CD14-positive monocyte (primary cell): ENCODE measurements at places on chromosomes 6 and 20.

- no peak overlapping the region for H3K27ac ChIP-seq
- no peaks in the 10 kb centered on the region for H3K27me3 ChIP-seq
- no peaks in the 10 kb centered on the region for H3K36me3 ChIP-seq
- no peak overlapping the region for H3K4me3 ChIP-seq
- no peaks in the 10 kb centered on the region for H3K4me1 ChIP-seq
These were observed 330.1 kb downstream of the RIMS1 start for GRCh38 chr6:72216222-72217068.

- H3K4me1 ChIP-seq, result no peaks in the 10 kb centered on the region
- no peak overlapping the region for H3K27ac ChIP-seq
- no peaks in the 10 kb centered on the region for H3K27me3 ChIP-seq
- no peak overlapping the region for H3K4me3 ChIP-seq
- no peaks in the 10 kb centered on the region for H3K36me3 ChIP-seq
- no peak for DNase-seq
These were observed 19.5 kb upstream of the SIRT5 start for GRCh38 chr6:13554929-13555333.

- peak; percentile 94 for DNase-seq
These were observed 19.8 kb downstream of the SIRPD start for GRCh38 chr20:1537731-1538058.

DNA sequence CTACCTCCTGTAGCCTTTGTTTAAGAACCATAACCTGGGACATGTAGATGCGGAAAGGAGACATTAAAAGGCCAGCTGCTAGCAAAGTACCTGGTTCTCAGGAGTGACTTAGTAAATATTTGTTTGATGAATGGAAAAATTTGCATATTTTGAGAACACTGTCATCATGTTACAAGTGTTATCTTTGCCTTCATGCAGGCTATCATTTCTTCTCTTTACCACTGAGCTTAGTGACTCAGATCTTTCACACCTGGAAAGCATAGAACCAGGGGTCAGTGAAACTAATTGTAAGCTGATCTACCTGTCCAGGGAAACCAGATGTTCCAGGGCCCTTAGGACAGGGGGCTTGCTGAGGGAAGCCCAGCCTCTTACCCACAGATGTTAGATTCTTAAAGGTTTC lies 5.4 kb downstream of the ZFP57 start:
- no peak overlapping the region for H3K4me3 ChIP-seq
- no peak overlapping the region for H3K27ac ChIP-seq
- no peaks in the 10 kb centered on the region for H3K36me3 ChIP-seq
- DNase-seq, result no peak

GRCh38 chr20:9884666-9885065 lies 45.8 kb upstream of the PAK5 start:
- no peak overlapping the region for H3K4me3 ChIP-seq
- no peaks in the 10 kb centered on the region for H3K27me3 ChIP-seq
- H3K36me3 ChIP-seq, result no peaks in the 10 kb centered on the region
- no peak overlapping the region for H3K27ac ChIP-seq
- no peaks in the 10 kb centered on the region for H3K4me1 ChIP-seq

DNA sequence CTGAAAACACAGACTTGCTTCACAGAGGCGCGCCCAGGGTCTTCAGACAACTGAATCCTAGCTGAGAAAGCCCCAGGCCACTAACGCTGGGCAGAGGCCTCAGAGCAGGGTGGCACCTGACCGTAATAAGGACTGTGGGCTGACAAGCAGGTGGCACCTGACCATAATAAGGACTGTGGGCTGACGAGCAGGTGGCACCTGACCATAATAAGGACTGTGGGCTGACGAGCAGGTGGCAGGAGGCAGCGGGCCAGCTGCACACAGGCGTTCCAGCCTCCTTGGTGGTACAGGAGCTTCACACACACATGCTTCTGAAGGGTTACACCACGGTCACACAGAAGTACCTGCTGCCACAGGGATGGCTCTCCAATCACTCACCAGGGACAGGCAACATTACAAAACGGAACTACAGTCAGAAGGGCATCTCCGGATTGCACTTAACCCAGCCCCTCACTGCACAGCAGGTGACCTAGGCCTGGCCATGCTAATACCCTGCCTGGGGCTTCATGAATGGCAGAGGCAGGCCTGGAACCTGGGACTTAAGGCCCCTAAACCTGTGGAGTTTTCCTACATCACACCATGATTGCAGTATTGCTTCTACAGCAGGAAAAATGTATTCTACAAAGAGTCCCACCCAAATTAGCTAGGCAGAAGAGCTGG lies 50.8 kb downstream of the PSMG4 start:
- H3K27ac ChIP-seq, result no peak overlapping the region
- no peak overlapping the region for H3K4me3 ChIP-seq
- no peak for DNase-seq
- no peaks in the 10 kb centered on the region for H3K27me3 ChIP-seq
- H3K4me1 ChIP-seq, result no peaks in the 10 kb centered on the region
- no peaks in the 10 kb centered on the region for H3K36me3 ChIP-seq

- H3K27me3 ChIP-seq, result peaks cover 2% of the 10 kb centered on the region
These were observed 19.8 kb upstream of the TREM1 start for GRCh38 chr6:41306187-41306854.

DNA sequence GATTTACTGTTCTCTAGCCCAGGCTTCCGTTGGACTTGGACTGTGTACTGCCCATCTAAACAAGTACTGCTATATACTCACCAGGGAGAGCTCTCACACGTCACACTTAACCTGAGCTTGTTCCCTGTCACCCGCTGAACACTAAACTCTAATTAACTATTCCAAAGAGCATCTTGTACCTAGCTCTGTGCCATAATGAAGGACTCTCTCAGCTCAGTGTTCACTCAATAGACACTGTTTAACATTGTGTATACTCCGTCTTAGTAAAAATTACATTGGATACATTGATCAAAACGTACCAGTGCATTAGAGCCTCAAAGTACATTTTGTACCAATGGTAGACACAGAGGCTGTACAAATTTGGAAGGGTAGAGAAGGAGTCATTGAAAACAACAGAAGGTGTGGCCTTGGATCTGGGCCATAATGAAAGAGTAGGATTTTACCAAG lies 55.4 kb upstream of the EPHA7 start:
- H3K4me1 ChIP-seq, result no peaks in the 10 kb centered on the region
- H3K27ac ChIP-seq, result no peak overlapping the region
- DNase-seq, result no peak

GRCh38 chr6:106556368-106556960 lies 72.8 kb downstream of the RTN4IP1 start:
- H3K4me1 ChIP-seq, result peaks cover 24% of the 10 kb centered on the region
- no peak overlapping the region for H3K27ac ChIP-seq
- no peak for DNase-seq

DNA sequence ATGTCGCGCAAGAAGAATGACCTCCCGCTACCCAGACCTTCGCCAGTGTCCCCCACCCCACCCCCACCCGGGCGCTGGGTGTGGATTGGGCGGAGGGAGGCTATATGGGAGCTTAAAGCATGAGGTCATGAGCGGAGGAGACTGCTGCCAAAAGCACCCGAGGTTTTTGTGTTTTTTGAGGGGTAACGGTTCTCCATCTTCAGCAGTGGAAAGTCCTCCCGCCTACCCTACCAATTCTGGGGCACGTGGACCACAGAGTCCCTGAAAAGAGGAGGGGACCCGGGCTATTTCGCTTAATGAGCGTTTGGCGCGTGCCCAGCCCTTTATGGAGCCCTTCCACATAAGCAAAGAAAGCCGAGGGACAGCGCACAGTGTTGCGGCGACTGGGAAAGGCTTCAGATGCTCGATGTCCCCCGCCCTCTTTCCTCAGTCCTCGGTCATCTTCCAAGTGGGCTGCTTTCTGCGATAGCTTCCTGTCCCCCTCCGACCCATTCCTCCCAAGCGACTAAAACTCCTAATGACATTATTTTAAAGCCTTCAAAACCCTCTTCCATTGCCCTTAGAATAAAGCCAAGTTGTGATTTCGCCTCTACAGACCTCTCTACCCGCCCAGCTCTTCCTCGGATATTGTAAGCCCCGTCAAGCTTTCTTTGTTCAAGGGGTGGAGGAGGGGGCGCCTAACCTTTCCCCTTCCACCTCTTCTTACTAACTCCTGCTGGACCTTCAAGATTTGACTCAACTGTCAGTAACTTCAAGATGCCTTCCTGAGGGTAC lies 2.1 kb upstream of the TRERF1 start:
- no peaks in the 10 kb centered on the region for H3K36me3 ChIP-seq
- DNase-seq, result no peak
- H3K27ac ChIP-seq, result no peak overlapping the region
- peak overlapping the region; percentile 53 for H3K4me3 ChIP-seq
- H3K27me3 ChIP-seq, result peaks cover 4% of the 10 kb centered on the region

GRCh38 chr6:25898289-25898977 lies 24.4 kb upstream of the SLC17A3 start:
- no peaks in the 10 kb centered on the region for H3K27me3 ChIP-seq
- no peaks in the 10 kb centered on the region for H3K4me1 ChIP-seq
- DNase-seq, result no peak
- no peak overlapping the region for H3K27ac ChIP-seq
- H3K36me3 ChIP-seq, result no peaks in the 10 kb centered on the region

GRCh38 chr6:56518995-56519767 lies 123.5 kb downstream of the DST start:
- no peak overlapping the region for H3K27ac ChIP-seq
- DNase-seq, result no peak
- H3K4me1 ChIP-seq, result no peaks in the 10 kb centered on the region
- H3K27me3 ChIP-seq, result no peaks in the 10 kb centered on the region

GRCh38 chr6:2460216-2460745 lies 214.9 kb upstream of the GMDS start:
- no peak overlapping the region for H3K4me3 ChIP-seq
- no peak for DNase-seq
- H3K27me3 ChIP-seq, result no peaks in the 10 kb centered on the region
- H3K36me3 ChIP-seq, result no peaks in the 10 kb centered on the region

DNA sequence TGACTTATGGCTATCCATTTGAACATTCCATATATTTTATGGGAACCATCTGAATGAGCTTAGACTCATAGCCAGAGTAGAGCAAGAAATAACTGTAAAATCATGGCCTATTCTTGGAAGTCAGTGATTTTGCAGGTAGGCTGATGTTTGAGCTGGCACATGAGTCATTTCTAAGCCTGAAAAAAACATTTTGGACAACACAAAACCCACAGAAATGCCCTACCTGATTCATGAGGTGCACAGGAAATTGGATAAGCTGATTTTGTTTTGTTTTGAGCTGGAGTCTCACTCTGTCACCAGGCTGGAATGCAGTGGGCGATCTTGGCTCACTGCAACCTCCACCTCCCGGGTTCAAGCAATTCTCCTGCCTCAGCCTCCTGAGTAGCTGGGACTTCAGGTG lies 443.0 kb downstream of the PKHD1 start:
- no peak for DNase-seq
- H3K4me3 ChIP-seq, result no peak overlapping the region
- H3K27me3 ChIP-seq, result no peaks in the 10 kb centered on the region
- H3K27ac ChIP-seq, result no peak overlapping the region
- H3K4me1 ChIP-seq, result no peaks in the 10 kb centered on the region
- no peaks in the 10 kb centered on the region for H3K36me3 ChIP-seq

- H3K27ac ChIP-seq, result no peak overlapping the region
- no peaks in the 10 kb centered on the region for H3K36me3 ChIP-seq
- DNase-seq, result no peak
- H3K27me3 ChIP-seq, result peaks cover 14% of the 10 kb centered on the region
- no peak overlapping the region for H3K4me3 ChIP-seq
- no peaks in the 10 kb centered on the region for H3K4me1 ChIP-seq
These were observed 31.0 kb downstream of the KCNQ2 start for GRCh38 chr20:63441136-63442099.

GRCh38 chr6:30424549-30424948 lies 64.8 kb upstream of the HLA-E start:
- no peak overlapping the region for H3K27ac ChIP-seq
- no peak for DNase-seq
- no peak overlapping the region for H3K4me3 ChIP-seq
- peaks cover 41% of the 10 kb centered on the region for H3K27me3 ChIP-seq
- no peaks in the 10 kb centered on the region for H3K4me1 ChIP-seq

GRCh38 chr6:110556317-110557110 lies 80.1 kb upstream of the SLC22A16 start:
- H3K27ac ChIP-seq, result no peak overlapping the region
- no peaks in the 10 kb centered on the region for H3K36me3 ChIP-seq
- H3K4me1 ChIP-seq, result no peaks in the 10 kb centered on the region
- H3K4me3 ChIP-seq, result no peak overlapping the region
- no peaks in the 10 kb centered on the region for H3K27me3 ChIP-seq
- DNase-seq, result no peak

- H3K36me3 ChIP-seq, result no peaks in the 10 kb centered on the region
- no peaks in the 10 kb centered on the region for H3K27me3 ChIP-seq
- no peaks in the 10 kb centered on the region for H3K4me1 ChIP-seq
- no peak for DNase-seq
- H3K27ac ChIP-seq, result no peak overlapping the region
- H3K4me3 ChIP-seq, result no peak overlapping the region
These were observed 158.8 kb downstream of the NKAIN2 start for GRCh38 chr6:123962508-123962907.

DNA sequence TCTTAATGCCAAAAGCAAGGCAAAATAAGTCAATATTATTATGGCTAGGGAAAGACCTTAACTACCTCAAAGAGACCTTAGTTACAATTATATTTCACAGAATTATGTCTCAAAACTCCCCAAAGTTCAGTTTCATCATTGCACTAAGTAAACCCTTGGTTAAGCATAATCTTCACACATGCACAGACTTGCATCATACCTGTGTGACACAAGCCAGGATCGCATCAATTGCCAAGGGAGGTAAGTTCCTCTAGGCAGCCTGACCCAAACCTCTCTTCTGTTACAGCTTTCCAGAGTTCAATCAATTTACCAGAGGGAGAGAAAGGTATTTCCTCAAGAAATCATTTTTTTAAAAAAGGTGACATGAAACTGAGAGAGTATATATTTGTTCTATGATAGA lies 31.9 kb upstream of the PRSS35 start:
- H3K4me1 ChIP-seq, result no peaks in the 10 kb centered on the region
- H3K36me3 ChIP-seq, result no peaks in the 10 kb centered on the region
- no peaks in the 10 kb centered on the region for H3K27me3 ChIP-seq
- H3K27ac ChIP-seq, result no peak overlapping the region
- no peak overlapping the region for H3K4me3 ChIP-seq

GRCh38 chr6:116737004-116737403 lies 28.5 kb downstream of the FAM162B start:
- H3K27ac ChIP-seq, result no peak overlapping the region
- no peaks in the 10 kb centered on the region for H3K27me3 ChIP-seq
- peaks cover 6% of the 10 kb centered on the region for H3K36me3 ChIP-seq
- DNase-seq, result no peak
- no peaks in the 10 kb centered on the region for H3K4me1 ChIP-seq

DNA sequence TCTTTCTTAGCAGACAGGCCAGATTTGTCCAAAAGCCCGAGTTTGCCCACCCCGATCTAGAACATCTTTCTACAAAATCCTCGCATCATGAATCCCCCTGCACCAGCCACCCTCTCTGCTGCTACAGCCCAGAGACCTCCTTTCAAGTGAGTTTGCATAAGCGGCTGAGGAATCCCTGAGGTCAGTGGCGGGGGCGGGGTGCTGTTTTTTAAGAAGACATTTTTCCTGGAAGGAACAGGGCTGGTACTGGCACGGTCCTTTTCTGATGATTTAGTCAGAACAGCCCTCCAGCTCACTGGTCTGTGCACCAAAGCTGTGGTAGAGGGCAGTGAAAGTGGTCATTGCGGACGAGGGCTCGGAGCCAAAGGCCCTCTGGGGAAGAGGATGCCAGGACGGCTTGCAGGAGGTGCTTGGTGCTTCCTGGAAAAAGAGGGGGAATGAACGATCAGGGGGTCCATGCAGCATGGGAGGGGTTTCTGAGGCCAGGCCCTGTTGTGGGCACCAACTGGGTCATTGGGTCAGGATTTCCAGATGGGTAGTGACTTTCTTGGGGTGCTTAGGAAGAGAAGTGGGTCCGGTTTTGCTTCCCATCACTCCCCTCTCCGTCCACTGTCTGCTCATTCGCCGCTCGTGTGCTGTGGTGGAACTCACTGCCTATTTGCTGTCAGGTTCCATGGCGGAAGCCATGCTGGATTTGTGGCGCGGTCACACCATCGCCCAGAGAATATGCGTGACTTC lies 50.4 kb downstream of the GNAS-AS1 start:
- H3K4me3 ChIP-seq, result no peak overlapping the region
- H3K4me1 ChIP-seq, result no peaks in the 10 kb centered on the region
- no peaks in the 10 kb centered on the region for H3K36me3 ChIP-seq
